Vagina (tissue), 2 donors: ENCODE measurements at places on chromosomes 1 and 21.

DNA sequence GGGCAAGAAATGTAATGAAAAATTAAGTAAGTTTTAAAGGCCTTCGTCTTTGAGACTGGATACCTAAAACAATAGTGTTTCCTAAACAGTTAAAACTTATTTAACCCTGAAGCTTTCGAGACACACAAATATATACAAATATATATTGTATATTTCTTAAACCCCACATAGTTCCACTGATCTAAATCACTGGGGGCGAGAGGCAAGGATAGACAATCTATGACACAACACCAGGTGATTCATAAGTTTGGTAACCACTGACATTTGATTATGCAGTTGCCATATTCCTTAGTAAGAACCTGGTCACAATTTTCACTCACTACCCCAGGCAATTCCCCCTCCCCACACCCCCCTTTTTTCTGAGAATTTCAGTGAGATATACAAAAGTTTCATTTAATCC lies 55.3 kb upstream of the BOLA1 start:
- DNase-seq, result no peak

- no peak for DNase-seq
Measured at GRCh38 chr1:185409763-185410528, 92.9 kb upstream of the IVNS1ABP start.

DNA sequence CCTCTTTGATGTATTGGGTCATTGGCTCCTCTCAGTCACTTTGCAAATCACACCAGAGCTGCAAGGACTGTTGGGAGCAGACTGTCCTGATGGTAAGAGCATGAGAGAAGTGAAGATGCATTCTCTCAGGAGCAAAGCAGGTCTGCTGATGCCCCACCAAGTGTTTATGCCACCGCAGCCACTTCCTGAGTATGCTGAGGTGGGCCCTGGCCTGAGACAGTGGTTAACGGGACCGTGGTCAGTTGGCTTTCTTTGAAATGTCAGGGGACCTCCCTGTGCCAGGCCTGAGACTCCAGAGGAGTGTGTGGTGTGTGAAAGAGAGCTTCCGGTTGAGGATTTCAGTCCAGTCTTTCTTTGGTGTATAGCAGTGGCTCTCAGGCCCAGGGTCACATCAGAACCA lies 79.4 kb downstream of the SPATA46 start:
- no peak for DNase-seq

GRCh38 chr1:165371588-165372225 lies 15.2 kb upstream of the LMX1A start:
- no peak for DNase-seq

GRCh38 chr1:2606881-2607621 lies 20.5 kb downstream of the PRXL2B start:
- DNase-seq, result no peak

DNA sequence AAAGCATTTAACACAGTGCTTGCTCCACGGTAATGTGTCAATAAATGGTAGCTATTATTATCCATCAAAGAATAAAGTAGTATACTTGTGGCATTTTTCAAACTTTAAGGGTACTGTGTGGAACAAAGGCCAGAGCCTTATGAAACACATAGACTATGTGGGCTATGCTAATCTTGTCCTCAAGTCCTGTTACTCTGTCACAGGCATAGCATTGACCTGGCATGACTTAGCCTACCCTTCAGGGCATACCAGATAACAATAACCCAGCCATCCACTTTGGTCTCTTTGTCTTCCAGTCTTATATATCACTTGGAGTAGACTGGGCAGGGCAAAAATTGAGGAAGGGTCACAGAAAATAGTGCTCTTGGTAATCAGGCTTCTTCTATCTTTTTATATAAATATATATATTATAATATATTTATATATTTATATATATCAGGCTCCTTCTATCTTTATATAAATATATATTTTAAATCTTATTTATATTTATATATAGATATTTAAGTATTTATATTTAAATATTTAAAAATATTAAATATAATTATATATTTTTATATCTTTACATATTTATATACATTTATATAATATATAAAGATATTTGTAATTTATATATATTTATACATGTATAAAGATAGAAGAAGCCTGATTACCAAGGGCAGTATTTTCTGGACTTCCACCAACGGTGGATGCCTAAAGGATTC lies 66.1 kb upstream of the CNN3 start:
- DNase-seq, result no peak

- no peak for DNase-seq
Measured at GRCh38 chr1:168514455-168514854, 29.3 kb downstream of the XCL2 start.

- DNase-seq, result no peak
Measured at GRCh38 chr1:241950390-241950789, 7.2 kb upstream of the BECN2 start.

DNA sequence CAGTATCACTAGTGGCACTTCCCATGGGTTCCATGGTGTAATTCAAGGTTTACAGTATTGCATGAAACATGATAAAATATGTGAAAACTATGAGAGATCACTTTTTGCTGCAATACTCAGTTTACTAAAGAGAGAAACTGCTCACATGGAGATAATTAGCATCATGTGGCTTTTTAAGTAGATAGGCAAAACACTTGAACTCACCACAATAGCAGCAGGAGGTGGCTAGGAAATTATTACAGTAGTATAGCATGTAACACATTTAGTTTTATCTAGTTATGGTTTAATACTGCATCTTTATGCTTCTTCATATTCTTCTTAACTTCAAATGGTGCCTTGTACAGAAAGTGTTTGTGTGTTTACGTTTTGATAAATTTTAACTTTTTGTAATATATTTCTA lies 698.5 kb upstream of the BRINP3 start:
- DNase-seq, result no peak

DNA sequence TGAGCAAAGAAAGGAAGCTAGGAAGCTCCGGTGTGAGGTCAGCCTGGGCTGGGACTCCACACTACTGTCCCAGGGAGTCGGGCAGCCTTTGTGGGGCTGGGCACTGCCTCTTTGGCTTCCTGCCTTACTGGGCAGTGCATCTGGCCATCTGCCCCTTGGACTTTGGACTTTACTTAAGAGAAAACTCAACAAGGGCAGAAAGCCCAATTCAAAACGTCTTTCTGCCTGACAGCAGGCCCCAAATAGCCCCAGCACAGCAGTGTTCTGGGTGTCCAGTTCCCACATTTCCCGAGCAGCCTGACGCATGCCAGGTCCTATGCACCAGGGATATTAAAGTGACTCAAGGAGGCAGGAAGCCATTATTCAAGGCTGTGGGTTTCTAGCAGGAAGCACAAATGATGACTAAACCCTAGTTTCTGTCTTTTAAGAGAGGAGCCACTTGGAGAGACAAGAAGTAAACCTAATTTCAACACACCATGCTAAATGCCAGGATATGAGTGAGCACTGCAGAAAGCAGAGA lies 37.9 kb upstream of the EDEM3 start:
- DNase-seq, result no peak

- DNase-seq, result no peak
Measured at GRCh38 chr1:221150996-221151395, 271.8 kb downstream of the HLX start.

DNA sequence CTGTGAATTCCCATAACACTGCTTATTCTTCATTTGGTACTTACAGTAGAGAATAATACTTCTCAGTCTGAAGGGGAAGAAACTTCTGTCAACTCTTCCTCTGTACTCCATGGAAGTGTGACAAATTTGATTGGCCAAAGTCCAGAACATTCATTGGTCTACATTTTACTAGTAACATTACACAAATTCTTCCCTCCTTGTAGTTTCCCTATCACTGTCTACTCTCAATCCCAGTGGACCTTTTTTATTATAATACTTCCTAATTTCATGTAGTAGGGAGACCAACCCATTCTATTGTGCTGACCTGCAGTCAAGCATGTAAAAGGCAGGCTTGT lies 74.7 kb downstream of the ALG6 start:
- DNase-seq, result no peak

DNA sequence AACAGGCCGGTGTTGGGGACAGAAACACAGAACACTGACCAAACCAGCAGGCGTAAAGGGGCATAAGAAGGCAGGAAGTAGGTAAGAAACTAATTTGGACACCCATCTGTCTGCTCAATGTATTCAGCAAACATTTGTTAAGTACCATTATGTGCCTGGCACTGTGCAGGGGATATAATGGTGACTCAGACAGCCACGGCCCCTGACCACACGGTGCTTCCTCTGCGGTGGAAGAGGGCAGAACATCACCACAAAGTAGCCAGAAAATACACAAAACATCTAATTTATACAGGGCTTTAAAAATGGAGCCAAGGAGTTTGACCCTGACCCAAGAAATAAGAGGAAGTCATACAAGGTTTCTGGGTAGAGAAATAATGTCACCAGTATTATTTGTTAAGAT lies 12.9 kb downstream of the DNAJC11 start:
- no peak for DNase-seq

DNA sequence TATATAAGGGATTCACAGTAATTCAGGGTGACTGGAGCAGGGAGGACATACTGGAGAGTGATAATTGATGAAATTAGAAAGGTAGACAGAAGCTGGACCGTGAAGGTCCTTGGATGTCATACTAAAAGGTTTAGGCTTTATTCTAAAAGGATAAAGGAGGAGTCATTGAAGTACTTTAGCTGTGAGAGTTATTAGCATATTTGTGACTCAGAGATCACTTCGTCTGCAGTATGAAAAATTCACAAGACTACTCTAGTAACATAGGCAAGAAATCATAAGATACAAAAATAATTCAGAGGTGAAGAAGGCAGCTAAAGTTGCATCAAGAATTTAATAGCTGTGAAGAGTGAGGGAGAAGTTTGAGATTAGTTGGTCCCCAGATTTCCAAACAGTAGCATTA lies 26.3 kb downstream of the KCNA3 start:
- DNase-seq, result no peak

DNA sequence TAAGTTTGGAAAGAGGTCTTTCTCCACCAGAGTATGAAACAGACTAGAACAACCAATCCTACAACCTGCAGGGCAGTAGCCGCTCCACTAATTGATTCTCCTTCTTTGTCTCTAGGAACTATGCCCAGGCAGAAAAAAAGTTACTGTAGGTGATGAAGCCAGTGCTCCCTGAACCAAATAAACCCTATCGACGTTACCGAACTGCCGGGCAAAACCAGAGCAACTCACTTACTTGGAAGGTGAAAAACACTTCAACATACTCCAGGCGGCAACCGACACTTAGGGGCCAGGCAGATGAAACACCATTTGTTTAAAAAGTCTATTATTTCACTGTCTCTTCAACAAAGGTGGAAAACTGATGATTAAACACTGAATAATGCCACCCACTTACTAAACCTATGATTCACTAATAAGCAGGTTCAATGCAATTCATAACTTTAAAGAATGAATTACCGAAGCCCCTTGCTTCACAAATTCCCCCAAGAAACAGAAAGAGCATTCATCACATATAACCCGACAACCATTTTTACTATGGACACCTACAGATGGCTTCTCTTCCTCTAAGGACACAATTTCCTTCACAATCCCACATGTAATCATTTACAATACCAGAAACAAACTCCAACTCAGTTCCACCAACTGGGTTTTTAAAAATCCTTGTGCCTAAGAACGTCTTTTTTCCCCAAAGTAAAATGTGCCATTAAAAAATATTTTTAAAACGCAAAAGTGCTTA lies 1.6 kb downstream of the NRIP1 start:
- DNase-seq, result no peak

DNA sequence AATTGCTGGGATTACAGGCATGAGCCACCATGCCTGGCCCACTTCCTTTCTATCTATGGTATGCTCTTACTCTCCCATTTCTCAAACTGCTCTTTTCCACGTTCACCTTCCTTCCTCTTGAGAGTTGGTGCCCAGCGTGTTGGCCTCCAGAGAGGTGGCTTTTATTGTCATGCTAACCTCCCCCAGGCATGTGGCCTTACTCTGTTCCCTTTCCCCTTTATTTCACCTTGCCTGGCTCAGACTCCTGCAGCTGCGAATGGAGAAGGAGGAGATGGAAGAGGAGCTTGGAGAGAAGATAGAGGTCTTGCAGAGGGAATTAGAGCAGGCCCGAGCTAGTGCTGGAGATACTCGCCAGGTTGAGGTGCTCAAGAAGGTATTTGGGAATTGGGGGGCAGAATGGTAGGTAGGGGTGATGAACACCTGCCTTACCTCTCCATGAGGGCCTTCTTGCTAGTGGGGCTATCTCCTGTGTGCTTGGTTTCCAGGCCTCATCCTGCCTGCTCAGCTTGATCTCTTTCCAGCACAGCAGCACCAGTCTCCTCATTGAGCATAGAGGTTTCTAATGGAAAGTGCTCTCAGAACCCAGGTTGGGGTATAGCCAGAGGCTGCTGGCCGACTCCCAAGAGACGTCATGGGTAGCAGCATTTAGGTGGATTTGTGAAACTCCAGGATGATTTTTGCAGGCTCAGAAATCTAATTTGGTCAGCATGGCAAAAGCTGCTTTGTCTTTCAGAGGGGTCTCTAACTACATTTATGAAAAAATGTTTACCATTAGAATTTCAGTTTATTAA lies 13.2 kb upstream of the TUFT1 start:
- DNase-seq, result no peak

DNA sequence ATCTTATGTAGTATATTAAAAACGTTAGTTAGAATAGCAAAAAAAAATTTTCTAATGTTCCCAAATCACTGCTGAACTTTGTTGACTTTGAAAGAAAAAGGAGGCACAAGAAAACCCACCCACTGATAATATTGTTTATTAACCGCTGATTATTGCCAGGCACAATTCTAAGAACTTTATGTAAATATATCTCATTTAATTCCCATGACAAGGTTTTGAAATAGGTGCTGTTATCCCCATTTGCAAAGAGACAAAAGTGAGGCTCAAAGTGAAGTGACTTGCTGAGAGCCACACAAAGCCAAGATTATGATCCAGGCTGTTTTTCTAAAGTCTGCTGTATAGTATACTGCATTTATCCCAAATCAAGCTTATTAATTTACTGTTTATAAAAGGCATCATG lies 56.4 kb downstream of the SASS6 start:
- no peak for DNase-seq

- no peak for DNase-seq
Measured at GRCh38 chr21:43266534-43266933, 97.7 kb downstream of the CRYAA start.

GRCh38 chr1:168634951-168635532 lies 58.6 kb downstream of the XCL1 start:
- DNase-seq, result no peak
